ENCODE measurements at places on chromosomes 1 and 21.
A peak's percentile ranks its signal among the peaks of the same experiment; 100 is the strongest.

- peaks cover 5% of the 10 kb centered on the region for H3K4me1 ChIP-seq
- no peaks in the 10 kb centered on the region for H3K27me3 ChIP-seq
- H3K36me3 ChIP-seq = peaks cover 2% of the 10 kb centered on the region
- H3K4me3 ChIP-seq = peak overlapping the region; percentile 93
- peak overlapping the region; percentile 94 for H3K27ac ChIP-seq
Measured at GRCh38 chr1:229508823-229509337, 739 bp upstream of the NUP133 start.

DNA sequence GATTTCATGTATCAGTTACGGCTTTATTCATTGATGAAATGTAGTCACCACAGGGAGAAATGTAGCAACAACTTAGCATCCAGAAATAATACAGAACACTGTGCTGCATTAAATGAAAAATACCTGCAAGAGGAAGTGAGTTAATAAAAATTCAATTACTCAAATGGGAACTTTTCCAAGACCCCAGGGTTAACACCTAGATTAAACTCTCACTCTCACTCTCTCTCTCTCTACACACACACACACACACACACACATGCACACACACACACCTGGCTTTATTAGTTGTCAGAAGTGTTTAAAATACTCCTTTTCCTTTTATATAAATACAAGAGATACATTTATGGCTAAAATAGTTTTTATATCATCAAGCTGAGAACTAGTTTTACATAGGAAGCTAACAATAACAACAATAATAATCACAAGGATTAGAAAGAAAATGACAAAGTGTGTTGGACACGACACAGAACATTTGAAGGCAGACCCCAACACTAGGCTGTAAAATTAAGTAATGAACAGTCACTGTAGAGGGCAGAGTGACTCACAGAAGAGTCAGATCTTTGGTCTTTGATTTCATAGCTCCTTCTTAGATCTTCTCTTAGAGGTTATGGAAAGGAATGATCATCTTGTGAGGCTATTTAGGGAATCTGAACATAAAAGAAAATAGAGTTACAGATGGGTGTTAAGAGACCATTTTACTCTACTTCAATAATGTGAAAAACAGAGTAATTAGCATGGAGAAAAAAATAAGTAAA is 1266.0 kb upstream of the ADGRL2 start:
- no peaks in the 10 kb centered on the region for H3K27me3 ChIP-seq
- no peak for DNase-seq
- no peaks in the 10 kb centered on the region for H3K36me3 ChIP-seq

DNA sequence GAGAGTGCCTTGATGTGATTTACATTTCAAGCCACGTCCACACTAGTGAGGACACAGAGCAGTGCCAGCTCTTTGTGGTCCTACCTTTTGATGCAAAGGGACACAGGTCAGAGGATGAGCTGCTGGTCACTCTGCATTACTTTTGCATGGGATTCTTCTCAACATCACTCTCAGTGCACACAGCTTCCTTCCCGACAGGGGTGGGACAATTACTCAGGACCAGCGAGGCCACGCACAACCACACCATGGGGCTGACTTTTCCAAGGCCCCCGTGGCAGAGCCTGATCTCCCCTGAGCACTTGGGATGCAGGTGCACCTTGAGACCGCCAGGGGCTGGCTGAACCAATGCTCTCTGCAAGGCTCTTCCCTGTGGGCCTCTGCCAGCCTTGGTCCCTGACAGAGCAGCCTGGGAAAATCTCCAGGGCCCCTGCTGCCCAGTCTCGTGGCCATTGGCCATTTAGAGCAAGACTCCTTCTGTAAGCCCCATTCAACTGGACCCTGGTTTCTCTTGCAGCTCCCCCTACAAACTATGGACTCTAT is 13.2 kb upstream of the PRAMEF12 start:
- DNase-seq = peak; percentile 56
- no peak overlapping the region for H3K4me3 ChIP-seq
- H3K27me3 ChIP-seq = no peaks in the 10 kb centered on the region
- H3K27ac ChIP-seq = no peak overlapping the region
- no peaks in the 10 kb centered on the region for H3K4me1 ChIP-seq

DNA sequence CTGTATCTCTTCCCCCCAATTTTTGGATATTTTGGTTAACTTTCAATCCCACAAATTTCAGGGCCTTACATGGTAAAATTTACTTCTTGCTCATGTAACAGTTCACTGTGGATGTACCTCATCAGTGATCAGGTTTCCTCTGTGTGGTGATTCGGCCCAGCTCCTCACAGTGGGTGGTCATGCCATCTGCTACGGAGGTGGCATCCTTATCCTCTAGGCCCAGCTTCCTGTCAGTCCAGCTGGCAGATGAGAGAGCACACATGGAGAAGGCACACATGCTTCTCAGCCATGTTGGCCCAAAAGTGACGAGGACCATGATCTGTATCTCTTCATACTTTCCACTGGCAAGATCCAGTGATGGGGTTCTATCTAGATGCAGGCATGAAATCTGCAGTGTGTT is 27.2 kb downstream of the PCBP3 start:
- no peak for DNase-seq
- H3K36me3 ChIP-seq = no peaks in the 10 kb centered on the region
- H3K27me3 ChIP-seq = no peaks in the 10 kb centered on the region
- H3K4me3 ChIP-seq = no peak overlapping the region
- H3K4me1 ChIP-seq = no peaks in the 10 kb centered on the region
- no peak overlapping the region for H3K27ac ChIP-seq

DNA sequence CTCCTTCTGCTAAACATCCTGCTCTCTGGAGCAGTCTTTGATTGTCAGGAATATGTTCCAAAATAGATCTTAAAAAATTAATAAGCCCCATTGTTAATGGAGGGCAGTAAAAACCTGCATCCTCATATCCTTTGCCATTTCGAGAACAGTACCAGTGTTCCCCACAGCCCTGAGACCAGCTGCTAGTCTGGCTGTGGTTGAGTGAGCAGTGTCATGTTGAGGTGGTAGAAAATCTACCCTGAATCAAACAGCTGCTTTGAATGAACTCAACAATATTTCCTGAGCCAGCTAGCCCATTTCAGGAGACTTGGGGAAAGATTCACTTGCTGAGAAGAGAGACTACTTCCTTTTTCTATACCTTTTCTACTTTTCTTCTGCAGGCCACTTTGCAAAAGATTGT is 24.4 kb downstream of the FABP3 start:
- H3K27ac ChIP-seq = no peak overlapping the region
- H3K36me3 ChIP-seq = peaks cover 10% of the 10 kb centered on the region
- DNase-seq = no peak
- H3K4me1 ChIP-seq = no peaks in the 10 kb centered on the region
- no peaks in the 10 kb centered on the region for H3K27me3 ChIP-seq

DNA sequence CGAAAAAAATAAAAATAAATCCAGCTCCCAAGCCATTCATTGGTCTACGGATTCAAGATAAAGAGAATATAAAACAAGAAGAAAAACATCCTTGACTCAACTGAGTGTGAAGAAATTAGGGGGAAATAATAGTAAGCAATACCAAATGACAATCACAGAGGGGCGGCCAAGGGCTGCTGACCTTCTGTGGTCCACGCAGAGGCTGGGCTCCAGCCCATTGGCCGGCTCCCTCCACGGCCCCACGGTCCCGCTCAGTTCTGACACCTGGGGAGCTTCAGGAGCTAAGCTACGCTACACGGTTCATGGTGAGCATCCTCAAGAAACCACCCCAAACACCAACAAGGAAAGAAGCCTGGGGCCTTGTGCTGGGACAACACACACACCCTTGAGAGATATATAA is 400 bp upstream of the KRTAP10-12 start:
- no peaks in the 10 kb centered on the region for H3K27me3 ChIP-seq
- H3K4me3 ChIP-seq = no peak overlapping the region
- no peaks in the 10 kb centered on the region for H3K4me1 ChIP-seq
- H3K27ac ChIP-seq = no peak overlapping the region

DNA sequence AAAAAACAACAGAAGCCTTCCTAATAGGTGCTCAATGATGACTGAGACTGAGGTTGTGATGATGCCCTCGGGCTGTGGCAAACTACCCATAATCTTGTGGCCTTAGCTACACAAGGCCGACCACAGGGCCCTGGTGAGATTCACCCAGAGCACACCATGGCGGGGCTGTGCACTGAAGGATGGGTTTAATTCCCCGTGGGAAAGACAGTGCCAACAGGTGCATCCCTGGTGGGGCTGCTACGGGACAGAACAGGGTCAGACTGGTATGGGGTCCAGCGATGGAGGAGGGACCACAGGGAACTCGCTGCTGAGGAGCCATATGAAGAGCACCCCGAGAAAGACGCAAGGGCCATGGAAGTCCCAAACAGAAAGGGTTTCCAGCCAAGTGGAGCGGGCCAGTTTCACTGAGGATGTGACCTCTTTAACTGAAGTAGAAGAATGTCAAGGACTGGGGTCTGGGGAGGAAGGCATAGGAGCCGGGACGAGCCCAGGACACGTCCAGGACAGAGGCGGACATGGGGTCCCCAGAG is 21.3 kb downstream of the PRDM15 start:
- H3K27ac ChIP-seq = no peak overlapping the region
- H3K36me3 ChIP-seq = peaks cover 4% of the 10 kb centered on the region
- H3K27me3 ChIP-seq = no peaks in the 10 kb centered on the region
- no peak for DNase-seq
- no peak overlapping the region for H3K4me3 ChIP-seq
- peaks cover 5% of the 10 kb centered on the region for H3K4me1 ChIP-seq

DNA sequence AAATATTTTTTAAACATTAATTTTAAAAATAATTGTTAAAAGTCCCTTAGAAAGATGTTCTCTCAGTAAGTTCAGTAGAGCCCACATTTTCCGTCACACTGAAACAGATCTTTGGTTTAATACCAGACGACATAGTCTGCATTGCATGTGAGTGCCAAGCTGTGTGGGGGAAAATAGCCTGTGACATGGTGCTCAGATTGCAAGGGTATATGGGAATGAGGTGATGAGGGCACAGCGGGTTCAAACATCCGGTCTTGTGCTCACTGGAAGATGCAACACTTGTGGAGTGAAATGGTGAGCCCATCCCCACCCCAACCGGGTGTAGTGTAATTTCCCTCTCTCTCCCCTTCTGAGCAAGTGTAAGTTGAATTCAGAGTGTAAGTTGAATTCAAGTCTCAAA is 114.3 kb downstream of the PEX14 start:
- no peaks in the 10 kb centered on the region for H3K36me3 ChIP-seq
- DNase-seq = no peak
- H3K27ac ChIP-seq = no peak overlapping the region
- no peak overlapping the region for H3K4me3 ChIP-seq

GRCh38 chr21:42233067-42233961 is 14.4 kb downstream of the ABCG1 start:
- no peak for DNase-seq
- peaks cover 7% of the 10 kb centered on the region for H3K4me1 ChIP-seq
- H3K4me3 ChIP-seq = no peak overlapping the region
- H3K36me3 ChIP-seq = no peaks in the 10 kb centered on the region
- peaks cover 17% of the 10 kb centered on the region for H3K27me3 ChIP-seq

- no peak for DNase-seq
- H3K4me3 ChIP-seq = no peak overlapping the region
- H3K27ac ChIP-seq = no peak overlapping the region
- no peaks in the 10 kb centered on the region for H3K27me3 ChIP-seq
- no peaks in the 10 kb centered on the region for H3K36me3 ChIP-seq
- peaks cover 6% of the 10 kb centered on the region for H3K4me1 ChIP-seq
Measured at GRCh38 chr1:87439821-87440220, 111.1 kb downstream of the LMO4 start.

- H3K36me3 ChIP-seq = peaks cover 5% of the 10 kb centered on the region
- H3K4me1 ChIP-seq = no peaks in the 10 kb centered on the region
- H3K4me3 ChIP-seq = no peak overlapping the region
- no peaks in the 10 kb centered on the region for H3K27me3 ChIP-seq
Measured at GRCh38 chr1:233138788-233139585, 156.5 kb downstream of the PCNX2 start.

GRCh38 chr1:63883494-63884235 is 109.8 kb downstream of the ROR1 start:
- H3K27me3 ChIP-seq = no peaks in the 10 kb centered on the region
- H3K27ac ChIP-seq = no peak overlapping the region
- no peaks in the 10 kb centered on the region for H3K36me3 ChIP-seq
- no peak overlapping the region for H3K4me3 ChIP-seq
- H3K4me1 ChIP-seq = peaks cover 5% of the 10 kb centered on the region

DNA sequence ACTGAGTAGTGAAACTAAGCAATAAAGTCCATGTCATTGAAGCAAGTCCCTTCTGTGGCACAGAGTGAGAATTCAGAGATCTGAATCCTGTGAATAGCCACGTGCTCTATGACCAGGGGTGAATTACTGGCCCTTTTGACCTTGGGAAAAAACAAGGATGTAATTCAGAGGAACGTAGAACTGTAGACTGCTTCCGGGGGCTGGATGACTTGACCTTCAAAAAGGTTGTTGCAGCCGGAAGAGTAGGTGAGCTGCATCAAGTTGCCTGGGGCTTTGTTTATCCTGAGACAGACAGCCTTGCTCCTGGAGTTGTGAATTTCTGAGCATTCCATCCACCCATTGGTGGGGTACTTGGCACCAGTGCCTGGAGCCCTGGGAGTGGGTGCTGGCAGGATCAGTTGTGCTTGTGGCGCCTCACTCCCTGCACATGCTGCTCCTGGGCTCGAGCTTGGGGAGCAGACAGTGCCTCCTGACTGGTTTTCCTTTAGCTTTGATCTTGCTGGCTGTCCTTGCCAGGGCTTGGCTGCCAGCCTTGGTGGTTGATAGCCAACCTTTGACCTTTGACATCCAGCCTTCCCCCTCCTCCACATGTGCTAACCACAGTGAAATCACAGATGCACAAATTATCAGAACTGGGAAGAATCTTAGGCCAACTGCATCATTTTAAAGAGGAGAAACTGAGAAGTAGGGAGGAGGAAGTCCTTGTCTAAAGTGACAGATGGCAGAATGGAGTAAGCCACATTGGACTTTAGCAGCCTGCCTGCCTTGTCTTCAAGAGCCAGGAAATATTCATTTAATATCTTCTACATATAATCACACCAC is 16.2 kb upstream of the MYOG start:
- H3K4me3 ChIP-seq = no peak overlapping the region
- H3K36me3 ChIP-seq = no peaks in the 10 kb centered on the region
- H3K27me3 ChIP-seq = no peaks in the 10 kb centered on the region
- no peak for DNase-seq
- H3K4me1 ChIP-seq = no peaks in the 10 kb centered on the region

- H3K36me3 ChIP-seq = no peaks in the 10 kb centered on the region
- H3K27me3 ChIP-seq = no peaks in the 10 kb centered on the region
- H3K4me3 ChIP-seq = no peak overlapping the region
- H3K27ac ChIP-seq = no peak overlapping the region
Measured at GRCh38 chr1:52235646-52236045, 93.8 kb downstream of the ZFYVE9 start.

- peak; percentile 69 for DNase-seq
- H3K4me1 ChIP-seq = peaks cover 22% of the 10 kb centered on the region
- no peaks in the 10 kb centered on the region for H3K27me3 ChIP-seq
- no peaks in the 10 kb centered on the region for H3K36me3 ChIP-seq
- no peak overlapping the region for H3K27ac ChIP-seq
Measured at GRCh38 chr1:44592208-44593145, 81.8 kb downstream of the TMEM53 start.

- no peaks in the 10 kb centered on the region for H3K27me3 ChIP-seq
- no peak overlapping the region for H3K27ac ChIP-seq
- H3K36me3 ChIP-seq = no peaks in the 10 kb centered on the region
- H3K4me3 ChIP-seq = no peak overlapping the region
- H3K4me1 ChIP-seq = no peaks in the 10 kb centered on the region
- DNase-seq = no peak
Measured at GRCh38 chr1:151924691-151925587, 15.6 kb upstream of the THEM4 start.

GRCh38 chr21:22244516-22244915 is 1246.3 kb downstream of the NCAM2 start:
- H3K4me3 ChIP-seq = no peak overlapping the region
- DNase-seq = no peak
- no peaks in the 10 kb centered on the region for H3K36me3 ChIP-seq
- no peak overlapping the region for H3K27ac ChIP-seq

GRCh38 chr1:153532769-153533599 is 2.8 kb downstream of the S100A6 start:
- no peak overlapping the region for H3K27ac ChIP-seq
- no peaks in the 10 kb centered on the region for H3K36me3 ChIP-seq
- peaks cover 21% of the 10 kb centered on the region for H3K4me1 ChIP-seq
- H3K27me3 ChIP-seq = peaks cover 19% of the 10 kb centered on the region
- DNase-seq = peak; percentile 96
- peak overlapping the region; percentile 32 for H3K4me3 ChIP-seq
